ENCODE measurements at places on chromosomes 6 and 20.

DNA sequence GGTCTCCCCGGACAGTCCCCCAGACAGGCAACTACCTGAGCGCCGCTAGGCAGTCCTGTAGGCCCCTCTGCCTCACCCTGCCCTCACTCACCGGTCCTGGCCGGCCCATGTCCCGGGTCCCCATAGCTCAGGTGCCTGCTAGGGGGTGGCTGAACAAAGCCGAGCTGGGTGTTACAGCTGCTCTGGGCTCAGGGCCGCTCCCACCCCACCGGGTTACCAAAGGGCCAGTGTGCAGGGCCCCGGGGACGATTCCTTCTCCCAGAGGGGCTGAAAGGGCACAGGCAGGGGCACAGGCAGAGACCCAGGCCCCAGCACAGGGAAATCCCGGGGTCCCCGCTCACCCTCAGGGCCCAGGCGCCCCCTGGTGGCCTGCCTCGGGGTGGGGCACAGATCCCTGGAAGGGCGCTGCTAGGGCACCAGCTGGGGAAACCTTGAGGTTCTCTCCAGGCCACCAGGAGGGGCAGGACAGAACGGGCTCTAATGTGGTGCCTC lies 118.4 kb downstream of the GRM4 start:
- DNase-seq = no peak

GRCh38 chr6:7668936-7669335 lies 57.0 kb upstream of the BMP6 start:
- DNase-seq = no peak

- no peak for DNase-seq
Observed at GRCh38 chr20:46022411-46023147, 6.4 kb upstream of the SLC12A5 start.

DNA sequence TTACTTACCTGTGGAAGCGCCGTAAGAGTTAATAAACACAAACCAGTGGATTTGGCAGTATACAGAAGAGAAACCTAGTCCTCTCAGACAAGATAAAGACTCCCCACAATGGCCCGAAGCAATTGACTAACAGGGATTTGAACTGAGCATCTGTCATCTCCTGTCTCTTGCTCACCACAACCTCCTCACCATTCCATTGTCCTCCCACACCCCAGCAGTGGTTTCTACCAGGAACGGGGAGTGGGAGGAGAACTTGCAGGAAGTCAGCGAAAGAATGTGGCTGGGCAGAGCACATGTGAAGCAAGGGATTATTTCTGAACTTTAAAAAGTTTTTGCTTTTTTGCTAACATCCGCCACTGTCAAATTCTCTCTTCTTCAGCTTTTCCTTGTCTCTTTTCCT lies 24.6 kb upstream of the TAAR1 start:
- DNase-seq = no peak

GRCh38 chr6:52089758-52090348 lies 2.4 kb upstream of the PKHD1 start:
- no peak for DNase-seq

- DNase-seq = no peak
Observed at GRCh38 chr6:12269110-12269509, 21.1 kb upstream of the EDN1 start.

DNA sequence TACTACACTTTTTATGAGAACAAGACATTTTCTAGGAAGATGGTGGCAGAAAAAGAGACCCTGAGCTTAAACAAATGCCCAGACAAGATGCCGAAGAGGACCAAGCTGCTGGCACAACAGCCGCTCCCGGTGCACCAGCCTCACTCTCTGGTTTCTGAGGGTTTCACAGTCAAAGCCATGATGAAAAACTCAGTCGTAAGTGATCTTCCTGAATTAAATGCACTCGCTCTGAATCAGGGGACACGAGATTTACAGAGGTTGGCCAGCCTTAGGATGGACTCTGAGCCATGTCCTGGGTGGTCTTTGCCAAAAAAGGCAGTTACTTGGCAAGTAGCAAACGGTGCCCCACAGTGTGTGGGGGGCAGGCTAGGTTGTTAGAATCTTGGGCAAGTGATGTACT lies 423 bp downstream of the PACRG start:
- no peak for DNase-seq

- DNase-seq = no peak
Observed at GRCh38 chr6:137973201-137973600, 106.1 kb downstream of the TNFAIP3 start.

DNA sequence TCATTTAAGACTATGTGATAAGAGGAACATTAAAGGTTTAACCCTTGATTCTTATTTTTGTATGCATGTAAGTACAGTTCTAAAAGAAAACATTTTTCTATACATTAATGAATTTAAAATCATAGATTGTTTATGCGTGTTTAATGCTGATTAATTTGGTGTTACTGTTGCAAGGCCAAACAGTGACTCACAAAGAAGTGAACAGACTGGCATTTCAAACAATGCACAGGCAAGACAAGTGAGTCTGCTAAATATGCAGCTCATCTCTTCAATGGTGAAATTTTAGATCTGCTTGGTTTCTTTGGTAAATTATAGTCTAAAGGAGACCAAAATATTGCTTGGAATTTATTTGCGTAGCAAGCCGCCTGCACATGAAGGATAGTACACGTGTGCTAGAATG lies 417.4 kb upstream of the SOX4 start:
- no peak for DNase-seq

DNA sequence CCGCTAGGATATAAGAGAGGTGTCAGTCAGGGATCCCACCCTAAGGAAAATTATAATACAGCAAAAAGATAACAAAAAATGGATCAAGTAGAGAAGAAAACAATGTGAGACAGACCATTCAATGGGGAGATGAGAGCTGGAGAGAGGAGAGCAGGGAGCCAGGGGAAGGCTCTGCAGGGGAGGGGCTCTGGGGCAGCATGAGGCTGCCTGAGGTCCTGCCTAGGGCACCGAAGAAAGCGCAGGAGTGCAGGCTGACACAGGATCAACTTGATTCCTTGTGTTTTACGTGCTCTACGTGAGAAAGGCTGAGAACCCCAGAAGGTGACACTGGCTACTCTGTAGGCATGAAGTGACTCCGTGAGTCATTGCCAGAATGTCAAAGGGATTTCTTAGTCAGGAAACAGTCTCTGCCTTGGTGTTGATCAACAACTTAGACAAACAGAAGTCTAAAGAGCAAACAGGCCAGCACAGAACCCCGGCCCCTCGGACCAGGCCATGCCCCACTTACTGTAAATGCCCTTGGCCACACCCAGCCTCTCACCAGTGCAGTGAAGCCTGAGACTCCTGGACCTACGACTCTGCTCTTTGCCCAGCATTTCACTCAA lies 290.1 kb upstream of the PRDM1 start:
- no peak for DNase-seq

DNA sequence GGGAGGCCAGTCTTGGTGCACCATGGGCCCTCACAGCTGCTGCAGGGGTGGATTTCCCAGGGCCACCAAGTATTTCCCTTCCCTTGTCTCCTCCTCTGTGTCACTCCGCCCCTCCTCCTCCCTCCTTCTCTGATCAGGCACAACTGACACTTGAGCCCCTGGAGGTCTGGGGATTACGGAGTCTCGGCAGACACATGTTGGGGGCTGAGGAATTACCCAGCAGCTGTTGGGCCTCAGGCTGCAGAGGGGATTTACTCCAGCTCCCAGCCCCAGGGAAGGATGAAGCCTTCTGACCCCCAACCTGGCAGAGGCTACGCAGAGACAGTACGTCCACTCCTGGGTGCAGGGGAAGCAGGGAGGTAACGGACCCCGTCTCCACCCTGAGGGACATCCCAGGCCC lies 420.5 kb upstream of the SULF2 start:
- no peak for DNase-seq

GRCh38 chr20:62759981-62760431 lies 36.3 kb upstream of the MRGBP start:
- no peak for DNase-seq

DNA sequence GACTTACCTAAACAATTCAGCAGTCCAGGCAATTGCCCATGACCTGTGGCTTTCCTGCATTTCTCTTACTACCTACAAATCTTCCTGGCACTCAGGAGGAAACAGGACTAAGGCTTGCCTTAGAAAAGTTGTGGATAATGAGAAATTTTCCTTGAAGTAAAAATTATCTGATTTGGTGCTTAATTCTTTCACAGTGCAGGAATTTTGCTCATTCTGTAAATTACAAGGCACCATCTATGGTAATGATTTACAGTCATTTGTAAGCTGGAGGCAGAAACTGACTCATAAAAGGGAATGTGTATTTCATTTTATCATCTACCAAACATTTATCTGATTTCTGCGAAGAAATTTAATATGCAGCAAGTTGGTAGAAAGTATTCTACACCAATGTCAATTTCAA lies 211.5 kb upstream of the FKBP1C start:
- no peak for DNase-seq

DNA sequence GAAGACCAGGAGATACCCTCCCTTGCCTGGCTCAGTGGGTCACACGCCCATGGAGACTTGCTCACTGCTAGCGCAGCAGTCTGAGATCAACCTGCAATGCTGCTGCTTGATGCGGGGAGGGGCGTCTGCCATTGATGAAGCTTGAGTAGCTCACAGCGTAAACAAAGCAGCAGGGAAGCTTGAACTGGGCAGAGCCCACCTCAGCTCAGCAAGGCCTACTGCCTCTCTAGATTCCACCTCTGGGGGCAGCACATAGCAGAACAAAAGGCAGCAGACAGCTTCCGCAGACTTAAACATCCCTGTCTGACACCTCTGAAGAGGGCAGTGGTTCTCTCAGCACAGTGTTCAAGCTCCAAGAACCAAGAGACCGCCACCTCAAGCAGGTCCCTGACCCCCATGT lies 271.3 kb downstream of the ESR1 start:
- no peak for DNase-seq

DNA sequence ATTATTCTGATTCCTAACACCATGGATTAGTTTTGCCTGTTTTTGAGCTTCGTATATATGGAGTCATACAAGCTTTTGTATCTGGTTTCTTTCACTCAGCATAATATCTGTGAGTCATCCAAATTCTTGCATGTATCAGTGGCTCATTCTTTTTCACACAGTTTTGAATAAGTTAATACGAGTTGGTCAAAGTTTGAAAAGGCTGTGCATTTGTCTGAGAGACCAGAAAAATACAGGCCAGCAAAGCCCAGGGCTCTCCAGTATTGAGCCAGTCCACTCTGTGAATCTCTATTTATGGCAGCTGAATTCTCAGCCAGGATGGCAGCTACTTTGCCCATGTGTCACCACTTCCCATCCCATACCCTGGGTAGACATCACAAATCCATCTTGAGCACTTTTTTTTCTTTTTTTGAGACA lies 7.2 kb upstream of the CHMP4B start:
- no peak for DNase-seq

DNA sequence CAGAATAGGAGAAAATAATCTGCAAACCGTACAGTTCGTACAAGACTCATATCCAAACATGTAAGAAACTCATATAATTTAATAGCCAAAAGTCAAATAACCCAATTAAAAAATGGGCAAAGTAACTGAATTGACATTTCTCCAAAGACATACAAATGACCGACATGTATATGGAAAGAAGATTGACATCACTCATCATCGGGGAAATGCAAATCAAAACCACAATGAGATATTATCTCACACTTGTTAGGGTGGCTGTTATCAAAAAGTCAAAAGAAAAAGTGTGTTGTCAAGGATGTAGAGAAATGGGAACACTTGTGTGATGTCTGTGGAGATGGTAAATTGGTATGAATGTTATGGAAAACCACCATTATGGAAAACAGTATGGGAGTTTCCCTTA lies 70.5 kb upstream of the STXBP5 start:
- no peak for DNase-seq

DNA sequence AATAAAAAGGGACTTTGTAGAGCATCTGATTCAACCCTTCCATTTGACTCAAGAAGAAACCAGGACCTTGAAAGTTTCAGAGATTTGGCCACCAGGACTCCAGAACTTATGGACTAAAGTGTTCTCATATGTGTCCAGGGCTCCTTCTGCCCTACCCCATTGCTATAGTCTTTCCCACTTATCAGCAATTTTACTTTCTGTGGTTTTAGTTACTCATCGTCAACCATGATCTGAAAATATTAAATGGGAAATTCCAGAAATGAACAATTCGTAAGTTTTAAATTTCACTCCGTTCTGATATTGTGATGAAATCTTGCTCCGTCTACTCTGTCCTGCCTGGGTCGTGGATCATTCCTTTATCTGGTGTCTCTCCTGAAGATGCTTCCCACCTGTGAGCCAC lies 259.8 kb downstream of the PHACTR1 start:
- DNase-seq = no peak

DNA sequence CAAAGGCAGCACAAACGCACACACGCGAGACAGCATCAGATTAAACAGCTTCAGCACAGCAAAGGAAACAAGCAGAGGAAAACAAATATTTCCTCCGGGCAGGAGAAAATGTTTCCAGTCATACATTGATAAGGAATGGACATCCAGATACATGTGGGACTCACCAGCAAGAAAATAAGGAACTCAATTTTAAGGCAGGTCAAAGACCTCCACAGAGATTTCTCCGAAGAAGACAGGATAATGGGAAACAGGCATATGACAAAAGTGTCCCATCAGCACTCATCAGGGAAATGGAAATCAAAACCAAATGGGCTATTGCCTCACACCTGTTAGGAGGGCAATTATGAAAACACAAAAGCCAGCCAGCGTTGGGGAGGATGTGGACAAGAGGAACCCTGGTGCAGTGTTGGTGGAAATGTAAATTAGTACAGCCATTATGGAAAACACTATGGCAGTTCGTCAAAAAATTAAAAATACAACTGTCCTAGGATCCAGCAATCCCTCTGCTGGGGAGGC lies 9.7 kb upstream of the SLCO4A1 start:
- no peak for DNase-seq

DNA sequence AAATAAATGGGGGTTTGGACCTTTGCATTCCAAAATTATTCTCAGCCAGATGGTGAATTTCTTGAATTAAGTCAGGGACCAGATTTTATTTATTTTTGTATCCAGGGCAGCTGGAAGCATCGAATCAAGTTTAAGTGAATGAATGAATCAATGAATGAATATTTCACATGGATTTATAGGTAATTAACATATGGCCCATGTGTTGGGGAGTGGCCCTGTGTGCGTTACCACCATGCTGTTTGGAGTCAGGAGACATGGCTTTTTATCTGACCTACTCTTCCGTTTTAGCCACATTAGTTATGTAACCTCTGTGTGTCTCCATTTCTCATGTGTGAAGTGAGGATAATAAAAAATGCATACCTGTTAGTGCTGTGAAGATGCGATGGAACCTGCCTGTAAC lies 213.5 kb downstream of the CDH26 start:
- peak; percentile 15 for DNase-seq

DNA sequence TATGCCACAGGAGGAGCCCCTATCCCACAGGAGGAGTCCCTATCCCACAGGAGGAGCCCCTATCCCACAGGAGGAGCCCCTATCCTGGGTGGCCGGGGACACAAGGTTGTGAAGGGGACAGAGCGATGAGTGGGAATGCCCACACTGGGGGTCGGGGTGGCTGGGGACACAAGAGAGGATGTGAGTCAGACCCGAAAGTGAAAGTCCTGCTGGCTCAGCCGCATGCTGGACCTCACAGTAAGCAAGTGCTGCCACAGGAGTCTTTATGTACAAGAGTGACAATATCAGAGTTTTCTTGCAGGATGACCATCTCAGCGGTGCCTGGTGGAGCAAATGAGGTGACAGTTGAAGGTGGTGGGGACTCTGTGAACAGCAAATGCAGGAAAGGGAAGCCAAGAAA lies 93.7 kb downstream of the PSMB1 start:
- DNase-seq = no peak

- DNase-seq = no peak
Observed at GRCh38 chr6:156379392-156380289, 397.5 kb upstream of the ARID1B start.

GRCh38 chr6:47574789-47575188 lies 97.2 kb downstream of the CD2AP start:
- DNase-seq = no peak

- no peak for DNase-seq
Observed at GRCh38 chr6:31299947-31300346, 28.1 kb upstream of the HLA-C start.
